ENCODE measurements at places on chromosomes 3 and 15.

DNA sequence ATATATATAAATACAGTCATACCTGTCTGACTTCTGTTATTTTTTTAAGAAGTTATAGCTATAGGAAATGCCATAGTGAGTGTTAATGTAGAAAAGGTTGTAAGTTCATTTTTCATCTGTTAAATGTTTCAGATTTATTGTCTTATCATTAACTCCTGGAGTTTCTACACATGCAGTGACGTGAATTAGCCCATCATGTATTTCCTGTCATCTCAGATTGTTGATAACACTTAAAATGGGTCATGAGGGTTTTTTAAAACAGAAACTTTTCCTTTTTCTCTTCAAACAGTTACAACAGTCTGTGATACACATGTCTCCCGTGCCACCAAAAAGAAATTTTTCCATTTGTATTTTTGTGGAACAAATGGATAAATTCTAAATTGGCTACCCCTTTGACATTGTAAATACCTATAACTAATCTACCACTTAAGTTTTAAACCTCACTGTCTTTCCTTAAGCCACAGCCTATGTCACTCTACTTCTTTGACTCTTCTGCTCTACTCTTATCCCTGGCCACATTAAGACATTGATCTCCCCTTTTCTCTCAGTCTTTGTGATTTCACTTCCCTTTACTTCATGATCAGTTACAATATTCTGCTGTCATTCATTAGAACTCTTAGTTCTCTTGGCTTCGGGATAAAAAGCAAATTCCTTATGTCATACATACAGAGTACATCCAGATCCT, 89.1 kb downstream of the NEO1 start:
- no peak for DNase-seq

DNA sequence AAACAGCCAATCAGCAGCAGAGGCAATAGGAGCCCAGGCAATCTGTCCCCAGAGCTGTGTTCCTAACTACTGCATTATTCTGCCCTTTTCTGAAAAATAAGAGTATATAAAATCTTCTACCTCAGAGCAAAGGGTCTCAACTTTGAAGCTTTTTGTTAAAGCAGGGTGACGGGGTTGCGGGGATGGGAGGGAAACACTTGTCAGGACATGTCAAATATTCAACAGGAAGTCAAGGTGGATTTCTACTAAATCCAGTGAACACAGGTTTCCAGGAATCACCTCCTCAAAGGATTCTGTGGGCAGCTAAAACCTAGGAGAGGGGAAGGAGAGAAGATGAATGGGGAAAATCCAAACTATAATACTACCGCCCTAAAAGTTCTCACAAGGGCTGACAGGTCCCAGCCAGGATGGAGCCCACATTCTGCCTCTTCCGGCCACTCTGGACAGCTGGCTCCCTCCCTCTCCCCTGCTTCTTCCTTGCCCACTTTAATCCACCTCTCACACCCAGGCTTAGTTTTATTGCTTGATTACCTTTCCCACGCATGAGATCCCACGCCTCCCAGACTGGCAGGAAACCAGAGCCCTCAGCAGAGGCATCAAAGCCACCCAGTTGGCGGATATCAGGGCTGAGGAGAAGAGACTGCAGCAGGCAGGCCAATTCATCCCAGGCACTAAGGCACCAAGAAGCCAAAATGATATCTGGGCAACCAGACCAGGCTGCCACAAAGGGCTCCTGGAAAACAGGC, 77.2 kb downstream of the OSBPL10 start:
- no peak for DNase-seq

DNA sequence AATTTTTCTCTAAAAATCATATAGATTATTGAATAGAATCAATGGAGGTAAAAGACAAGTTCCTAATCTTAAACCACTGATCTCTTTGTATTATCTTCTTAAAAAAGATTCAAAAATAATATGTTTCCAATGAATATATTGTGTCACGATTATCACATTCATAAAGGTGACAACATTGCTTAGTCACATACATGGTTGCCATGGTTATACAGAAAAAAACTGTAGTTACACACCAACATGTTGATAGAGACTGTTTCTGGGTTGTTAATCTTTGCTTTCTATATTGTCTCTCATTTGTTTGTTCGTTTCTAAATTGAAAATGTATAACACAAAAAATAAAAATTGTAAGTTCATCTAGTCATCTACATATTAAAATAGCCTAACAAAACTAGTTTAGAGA, 376.0 kb upstream of the ALCAM start:
- no peak for DNase-seq

DNA sequence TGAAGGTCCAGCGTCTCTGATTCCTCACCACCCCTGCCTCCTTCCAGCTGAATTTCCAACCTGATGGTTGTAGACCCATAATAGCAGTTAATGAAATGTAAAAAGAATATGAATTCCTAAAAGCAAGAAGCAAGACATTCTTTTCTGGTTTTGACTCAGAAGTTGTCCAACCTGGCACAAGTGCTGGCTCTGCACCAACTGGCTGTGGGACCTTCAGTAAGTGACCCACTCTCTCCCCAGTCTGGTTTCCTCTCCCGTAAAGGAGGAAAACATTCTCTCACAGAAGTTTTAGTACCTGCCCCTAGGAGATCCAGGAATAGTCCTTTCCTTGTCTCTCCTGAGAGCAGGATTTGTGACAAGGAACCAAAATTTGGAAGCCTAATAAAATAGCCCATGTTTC, 236.9 kb upstream of the TRIM42 start:
- DNase-seq = no peak

GRCh38 chr3:117263745-117264144, 554.2 kb downstream of the TUSC7 start:
- no peak for DNase-seq

DNA sequence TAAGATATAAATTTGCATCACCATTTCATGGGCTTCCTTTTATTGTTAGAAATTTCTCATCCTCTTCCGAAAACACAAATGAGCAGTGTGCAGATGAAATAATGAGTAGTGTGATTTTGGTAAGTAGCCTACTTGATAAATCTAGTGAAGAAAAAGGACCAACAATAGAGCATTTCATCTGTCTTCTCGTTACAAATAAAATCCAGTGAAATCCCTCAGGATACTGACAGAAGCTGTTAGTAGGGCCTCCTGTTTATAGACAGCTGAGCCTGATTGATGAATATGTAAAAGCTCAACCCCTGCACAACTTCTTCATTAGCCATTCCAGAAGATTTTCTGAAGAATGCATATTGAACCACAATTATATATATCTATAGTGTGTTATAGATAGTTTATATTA, 363.7 kb upstream of the EPHA6 start:
- no peak for DNase-seq

- DNase-seq = no peak
These were observed 35.7 kb downstream of the ACAD9 start for GRCh38 chr3:128914966-128915645.

GRCh38 chr3:187976365-187976900, 177.5 kb upstream of the LPP start:
- DNase-seq = no peak

GRCh38 chr15:31262901-31263671, 63.5 kb upstream of the KLF13 start:
- DNase-seq = no peak

GRCh38 chr3:23592961-23593931, 212.5 kb upstream of the UBE2E1 start:
- no peak for DNase-seq

GRCh38 chr3:61227799-61228198, 23.5 kb downstream of the FHIT start:
- no peak for DNase-seq

DNA sequence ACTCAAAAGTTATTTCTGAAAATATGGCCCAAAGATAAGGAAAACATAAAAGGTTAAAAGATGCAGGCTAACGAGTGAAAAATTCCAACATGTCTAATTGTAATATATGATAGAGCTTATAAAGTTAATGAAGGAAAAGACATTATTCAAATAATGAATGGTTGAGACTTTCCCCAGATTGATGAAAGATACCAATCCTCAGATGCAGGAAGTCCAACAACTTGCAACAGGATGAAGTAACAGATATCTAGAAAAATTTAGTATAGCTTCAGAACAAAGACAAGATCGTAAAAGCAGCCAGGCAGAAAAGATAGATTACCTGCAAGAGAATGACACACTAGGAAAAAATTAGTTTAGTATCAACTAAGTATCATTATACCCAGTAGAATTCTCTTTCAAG, 546.4 kb upstream of the PPP2R3A start:
- DNase-seq = no peak

GRCh38 chr15:23645371-23646164, 2.1 kb downstream of the MAGEL2 start:
- no peak for DNase-seq

- no peak for DNase-seq
These were observed 784.0 kb downstream of the ZPLD1 start for GRCh38 chr3:103218793-103219192.

- DNase-seq = no peak
These were observed 182.3 kb upstream of the FAM3D start for GRCh38 chr3:58848826-58849225.

- no peak for DNase-seq
These were observed 32.4 kb downstream of the GJD2 start for GRCh38 chr15:34722439-34722836.

DNA sequence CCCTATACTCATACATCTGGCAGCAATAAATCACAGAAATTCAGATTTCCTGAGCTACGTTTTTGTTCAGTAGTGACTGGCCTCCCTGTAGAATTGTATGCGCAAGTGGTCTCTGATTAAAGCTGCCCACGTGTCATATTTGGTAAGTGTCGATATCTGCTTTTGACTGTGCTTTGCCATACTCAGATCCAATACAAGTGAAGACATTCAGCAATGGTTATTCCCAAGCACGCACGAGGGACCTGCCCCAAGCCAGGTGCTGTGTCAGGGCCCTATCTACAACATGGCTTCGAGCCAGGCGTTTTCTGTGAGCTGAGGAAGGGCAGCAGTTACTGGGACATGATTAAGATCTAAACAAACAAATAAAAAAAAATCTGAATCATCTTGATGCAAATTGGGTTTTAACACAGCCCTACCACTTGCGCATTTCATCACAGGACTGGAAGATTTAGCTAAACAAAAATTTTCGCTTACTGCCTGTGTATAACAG, 47.2 kb upstream of the ICE2 start:
- no peak for DNase-seq

DNA sequence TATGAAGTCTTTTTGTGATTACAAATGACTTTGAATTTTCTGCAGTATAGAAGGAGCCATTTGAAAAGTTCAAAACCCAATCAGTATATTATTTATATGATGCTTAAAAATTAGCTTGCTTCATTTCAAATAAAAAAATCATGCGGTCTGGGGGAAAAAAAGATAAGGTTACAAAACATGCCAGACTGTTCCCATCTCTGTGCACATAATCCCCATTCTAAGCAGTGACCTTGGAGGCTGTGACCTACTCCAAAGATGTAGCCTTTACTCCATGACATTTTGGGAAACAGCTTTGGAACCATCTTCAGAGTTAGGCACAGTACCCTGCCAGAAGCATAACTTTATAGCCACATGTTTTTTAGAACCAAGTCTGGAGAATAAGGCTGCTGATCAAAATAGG, 447.7 kb upstream of the WNT5A start:
- DNase-seq = no peak

- no peak for DNase-seq
These were observed 148.4 kb upstream of the GBE1 start for GRCh38 chr3:81909796-81910195.

DNA sequence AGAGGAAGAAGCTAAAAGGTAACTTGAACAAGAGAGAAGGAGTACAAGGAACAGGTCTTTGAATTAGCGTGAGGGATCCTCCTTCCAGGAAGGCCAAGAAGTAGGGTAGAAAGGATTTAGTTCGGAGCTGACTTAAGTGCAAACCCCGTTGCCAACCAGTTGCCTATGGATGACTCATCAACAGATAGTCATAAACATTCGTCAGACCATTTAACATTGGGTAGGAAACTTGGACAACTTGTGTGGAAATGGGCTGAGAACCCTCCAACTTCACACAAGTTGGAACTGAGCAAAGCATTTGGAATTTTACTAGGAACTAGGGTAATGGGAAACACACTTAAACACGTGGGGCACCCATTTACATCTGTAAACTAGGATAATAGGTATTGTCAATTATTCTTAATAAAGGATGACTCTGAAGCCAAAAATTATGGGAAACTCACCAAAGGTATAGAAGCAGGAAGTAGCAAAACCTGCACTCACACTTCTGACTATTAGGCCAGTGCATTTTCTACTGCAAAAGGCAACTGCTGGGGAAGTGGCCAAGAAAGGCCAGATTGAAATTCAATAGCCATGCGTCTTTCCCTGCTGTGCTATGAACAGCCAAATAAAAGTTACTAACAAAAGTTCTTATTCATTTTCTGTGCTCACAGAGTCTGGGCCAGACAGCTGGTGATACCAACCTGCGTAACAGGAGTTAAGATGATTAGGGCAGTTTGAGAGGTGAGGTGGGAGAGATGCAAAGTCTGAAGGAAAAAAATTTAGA, 174.5 kb upstream of the TMC3 start:
- no peak for DNase-seq

- peak; percentile 8 for DNase-seq
These were observed 16.8 kb downstream of the NOX5 start for GRCh38 chr15:69031013-69032001.

DNA sequence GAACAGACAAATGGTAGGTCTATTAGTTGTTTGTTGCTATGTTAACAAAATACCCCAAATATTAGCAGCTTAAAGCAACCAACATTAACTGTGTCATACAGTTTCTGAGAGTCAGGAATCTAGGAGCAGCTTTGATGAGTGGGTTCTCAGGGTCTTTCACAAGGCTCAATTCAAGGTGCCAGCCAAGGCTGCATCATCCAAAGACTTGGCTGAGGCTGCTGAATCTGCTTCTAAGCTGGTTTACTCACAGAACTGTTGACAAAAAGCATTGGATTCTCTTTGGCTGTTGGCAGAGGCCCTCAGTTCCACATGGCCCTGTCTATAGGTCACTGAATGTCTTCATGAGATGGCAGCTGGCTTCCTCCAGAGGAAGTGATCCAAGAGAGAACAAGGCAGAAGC, 40.3 kb upstream of the TSC22D2 start:
- DNase-seq = no peak

DNA sequence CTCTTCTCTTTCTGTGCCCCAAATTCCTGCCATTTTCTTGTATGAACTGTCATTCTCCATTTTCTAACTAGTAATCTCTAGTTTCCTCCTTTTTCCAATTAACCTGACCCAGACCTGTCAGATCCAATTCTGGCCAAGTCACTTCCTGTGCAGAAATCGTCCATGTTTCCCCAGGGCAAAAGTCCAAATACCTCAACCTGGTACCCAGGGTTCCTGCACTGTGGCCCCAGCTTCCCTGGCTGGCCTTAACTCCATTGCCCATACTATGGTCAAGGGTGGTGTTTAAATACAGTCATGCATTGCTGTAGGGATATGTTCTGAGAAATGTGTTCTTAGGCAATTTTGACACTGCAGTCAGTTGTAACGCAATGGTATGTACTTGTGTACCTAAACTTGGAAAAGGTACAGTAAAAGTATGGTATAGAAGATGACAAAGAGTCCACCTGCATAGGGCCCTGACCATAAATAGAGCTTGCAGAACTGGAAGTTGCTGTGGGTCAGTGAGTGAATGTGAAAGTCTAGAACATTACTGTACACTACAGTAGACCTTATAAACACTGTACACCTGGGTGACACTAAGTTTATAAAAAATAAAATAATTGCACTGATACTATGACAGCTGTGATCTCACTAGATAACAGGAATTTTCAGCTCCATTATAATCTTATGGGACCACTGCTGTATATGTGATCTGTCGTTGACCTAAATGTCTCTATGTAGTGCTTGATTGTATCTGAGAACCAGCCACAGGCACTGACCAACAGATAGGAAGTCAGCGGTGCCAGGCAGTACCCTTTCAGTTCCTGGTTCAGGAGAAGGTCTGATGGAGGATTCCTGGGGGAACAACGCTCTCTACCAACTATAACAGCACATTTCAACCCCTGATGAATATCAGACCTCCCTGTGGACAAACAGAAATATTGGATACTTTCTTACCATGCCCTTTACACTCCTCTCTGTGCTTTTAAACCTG, 336.1 kb upstream of the PROK2 start:
- no peak for DNase-seq

All from activated CD4-positive, CD25-positive, alpha-beta regulatory T cell (primary cell).